ENCODE measurements at places on chromosomes 7 and 10.
A peak's percentile ranks its signal among the peaks of the same experiment; 100 is the strongest.

- no peak for DNase-seq
Measured at GRCh38 chr7:15086131-15086611, 183.6 kb upstream of the DGKB start.

- DNase-seq = no peak
Measured at GRCh38 chr10:113939212-113939860, 84.9 kb downstream of the NHLRC2 start.

DNA sequence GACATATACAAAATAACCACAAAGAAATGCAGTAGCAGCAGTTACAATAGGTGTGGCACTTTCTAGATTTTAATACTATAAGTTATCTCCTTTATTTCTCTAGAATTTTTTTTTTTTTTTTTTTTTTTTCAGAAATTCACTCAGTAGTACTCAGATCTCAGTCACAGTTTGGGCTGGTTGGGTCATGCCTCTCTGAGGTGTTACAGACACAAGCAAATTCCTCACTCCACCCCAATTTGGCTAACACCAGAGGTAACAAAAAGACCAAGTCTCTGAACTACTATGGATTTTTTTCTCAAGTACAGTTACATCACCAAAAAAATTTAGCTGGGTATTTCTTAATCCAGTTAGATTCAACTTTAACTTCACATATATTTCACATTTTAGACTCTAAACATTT is 985.1 kb upstream of the LRRN3 start:
- no peak for DNase-seq

GRCh38 chr7:138328215-138328614 is 131.8 kb upstream of the TRIM24 start:
- DNase-seq = no peak

DNA sequence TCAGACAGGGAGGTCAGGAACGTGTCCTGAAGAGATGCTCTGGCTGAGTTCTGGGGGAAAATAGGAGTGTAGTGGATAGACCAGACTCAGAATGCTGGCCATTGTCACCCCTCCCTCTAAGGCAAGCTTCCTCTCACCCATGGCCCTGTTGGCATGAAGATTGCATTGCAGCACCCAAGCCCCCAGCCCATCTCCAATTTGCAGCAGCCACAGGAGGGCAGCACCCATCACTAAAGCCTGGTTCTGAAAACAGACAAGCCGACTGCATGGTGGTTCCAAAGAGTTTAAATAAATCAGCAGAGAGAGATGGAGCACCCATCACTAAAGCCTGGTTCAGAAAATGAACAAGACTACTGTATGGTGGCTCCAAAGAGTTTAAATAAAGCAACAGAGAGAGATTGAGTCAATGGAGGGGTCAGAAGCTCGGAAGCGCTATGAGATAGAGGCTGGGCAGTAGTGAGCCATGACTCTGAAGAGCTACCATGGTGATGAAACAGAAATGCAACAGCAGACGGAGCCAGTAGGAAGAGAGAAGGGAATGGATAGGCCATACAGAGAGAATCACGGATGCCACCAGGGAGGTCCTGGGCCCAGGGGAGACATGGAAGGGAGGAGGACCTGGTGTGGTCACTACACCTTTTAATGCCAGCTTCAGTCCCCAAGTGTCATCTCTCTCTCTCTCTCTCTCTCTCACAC is 237.9 kb upstream of the MYO3A start:
- no peak for DNase-seq

DNA sequence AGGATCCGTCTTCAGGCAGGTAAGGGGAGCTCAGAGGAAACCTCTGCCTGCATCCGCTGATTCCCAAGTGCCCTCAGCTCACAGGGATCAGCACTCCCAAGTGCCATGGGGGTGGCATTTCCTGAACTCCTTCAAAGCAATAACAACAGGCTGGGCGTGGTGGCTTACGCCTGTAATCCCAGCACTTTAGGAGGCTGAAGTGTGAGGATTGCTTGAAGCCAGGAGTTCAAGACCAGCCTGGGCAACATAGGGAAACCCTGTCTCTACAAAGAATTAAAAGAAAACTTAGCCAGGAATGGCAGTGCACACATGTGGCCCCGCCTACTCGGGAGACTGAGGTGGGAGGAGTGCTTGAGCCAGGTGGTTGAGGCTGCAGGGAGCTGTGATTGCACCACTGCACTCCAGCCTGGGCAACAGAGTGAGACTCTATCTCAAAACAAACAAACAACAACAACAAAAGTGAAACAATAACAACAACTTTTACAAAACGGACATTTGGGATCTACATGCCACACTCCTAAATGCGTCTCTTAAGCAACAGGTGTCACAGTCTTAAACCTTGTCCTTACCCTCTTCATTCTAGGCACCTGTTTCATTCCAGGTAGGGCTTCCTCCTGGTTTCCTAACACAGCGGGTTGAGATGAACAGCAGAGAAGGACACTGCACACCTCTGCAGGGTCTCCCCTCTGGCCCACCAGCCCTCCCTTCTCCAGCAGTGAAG is 73.8 kb downstream of the PAXIP1 start:
- DNase-seq = no peak

- DNase-seq = no peak
Measured at GRCh38 chr10:79101560-79102497, 33.1 kb downstream of the ZMIZ1 start.

DNA sequence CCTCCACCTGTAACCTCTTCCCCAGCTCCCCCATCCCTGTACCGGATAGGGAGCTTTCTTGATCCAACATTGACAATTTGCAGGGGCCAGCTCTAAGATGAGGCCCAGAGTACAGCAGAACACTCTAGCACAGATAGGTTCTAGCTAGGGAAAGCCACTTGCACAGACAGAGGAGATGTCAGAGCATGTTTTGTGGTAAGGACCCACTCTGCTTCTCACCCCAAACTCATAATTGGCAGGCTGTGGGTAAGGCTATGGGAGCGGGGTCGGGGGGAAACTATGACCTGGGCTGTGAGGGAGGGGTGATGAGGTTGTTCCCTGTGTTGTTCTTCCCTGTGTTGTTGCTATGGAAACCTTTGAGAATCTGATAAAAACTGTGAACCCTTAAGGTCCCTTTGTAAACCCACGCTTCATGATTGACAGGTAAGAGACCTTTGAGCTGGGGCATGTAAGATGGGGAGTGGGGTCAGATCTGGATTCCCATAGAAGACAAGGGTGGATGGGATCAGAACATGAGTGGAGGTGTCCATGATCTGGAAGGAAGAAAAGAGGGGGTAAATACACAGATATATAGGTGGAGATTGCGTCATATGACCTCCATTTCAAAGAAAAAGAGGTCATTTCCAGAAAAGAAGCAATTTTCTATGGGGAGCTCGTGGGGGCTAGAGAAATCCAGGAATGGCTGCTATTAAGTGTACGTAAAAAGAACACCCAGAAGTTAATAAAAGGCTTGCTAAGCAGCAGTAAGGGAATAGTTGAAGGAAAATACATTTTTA is 4.0 kb downstream of the CALD1 start:
- no peak for DNase-seq

DNA sequence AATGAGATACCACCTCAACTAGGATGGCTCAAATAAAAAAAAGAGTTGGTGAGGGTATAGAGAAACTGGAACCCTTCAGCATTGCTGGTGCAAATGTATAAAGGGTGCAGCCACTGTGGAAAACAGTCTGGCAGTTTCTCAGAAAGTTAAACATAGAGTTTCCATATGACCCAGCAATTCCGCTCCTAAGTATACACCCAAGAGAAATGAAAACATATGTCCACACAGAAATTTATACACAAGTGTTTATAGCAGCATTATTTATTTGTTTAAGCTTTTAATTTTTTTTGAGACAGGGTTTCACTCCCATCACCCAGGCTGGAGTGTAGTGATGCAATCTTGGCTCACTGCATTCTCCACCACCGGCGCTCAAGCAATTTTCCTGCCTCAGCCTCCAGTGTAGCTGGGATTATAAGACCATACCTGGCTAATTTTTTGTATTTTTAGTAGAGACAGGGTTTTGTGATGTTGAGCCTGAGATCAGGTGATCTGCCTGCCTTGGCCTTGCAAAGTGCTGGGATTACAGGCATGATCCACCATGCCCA is 118.2 kb upstream of the KIF5B start:
- no peak for DNase-seq

GRCh38 chr7:2314209-2314955 is at the start of gene SNX8:
Gene SNX8 (minus strand): TSS chr7:2314441. CDS start chr7:2314421, 20 bp downstream.
- DNase-seq = peak; percentile 98

- no peak for DNase-seq
Measured at GRCh38 chr10:122387572-122387971, 13.1 kb downstream of the PLEKHA1 start.

- no peak for DNase-seq
Measured at GRCh38 chr7:47291461-47292081, 290.3 kb downstream of the TNS3 start.

DNA sequence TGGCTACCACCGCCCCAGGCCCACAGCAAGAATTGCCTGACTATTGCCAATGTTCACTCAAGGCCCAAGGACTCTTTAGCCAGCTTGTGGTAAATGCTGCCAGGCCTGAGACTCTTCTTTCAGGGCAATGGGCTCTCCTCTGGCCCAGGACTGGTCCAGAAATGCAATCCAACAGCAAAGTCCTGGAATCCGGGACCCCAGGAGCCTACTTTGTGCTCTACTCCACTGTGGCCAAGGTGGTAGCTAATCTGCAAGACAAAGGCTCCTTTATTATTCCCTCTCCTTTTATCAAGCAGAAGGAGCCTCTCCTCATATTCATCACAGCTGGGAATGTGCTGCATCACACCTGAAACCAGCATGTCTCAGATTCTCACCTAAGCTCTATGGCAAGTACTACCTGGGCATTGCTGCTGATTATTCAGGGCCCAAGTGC is 107.6 kb upstream of the PRSS58 start:
- no peak for DNase-seq
